ENCODE measurements at places on chromosomes 2 and 18.

- peak; percentile 62 for DNase-seq
Observed at GRCh38 chr2:96505231-96505889, at the start of gene NEURL3. Gene NEURL3 (minus strand): TSS chr2:96505357. CDS start chr2:96505286, 71 bp downstream.

- DNase-seq = no peak
Observed at GRCh38 chr2:119116411-119117295, 41.9 kb downstream of the C1QL2 start.

GRCh38 chr2:129428086-129428660 lies 551.3 kb upstream of the RAB6C start:
- no peak for DNase-seq

DNA sequence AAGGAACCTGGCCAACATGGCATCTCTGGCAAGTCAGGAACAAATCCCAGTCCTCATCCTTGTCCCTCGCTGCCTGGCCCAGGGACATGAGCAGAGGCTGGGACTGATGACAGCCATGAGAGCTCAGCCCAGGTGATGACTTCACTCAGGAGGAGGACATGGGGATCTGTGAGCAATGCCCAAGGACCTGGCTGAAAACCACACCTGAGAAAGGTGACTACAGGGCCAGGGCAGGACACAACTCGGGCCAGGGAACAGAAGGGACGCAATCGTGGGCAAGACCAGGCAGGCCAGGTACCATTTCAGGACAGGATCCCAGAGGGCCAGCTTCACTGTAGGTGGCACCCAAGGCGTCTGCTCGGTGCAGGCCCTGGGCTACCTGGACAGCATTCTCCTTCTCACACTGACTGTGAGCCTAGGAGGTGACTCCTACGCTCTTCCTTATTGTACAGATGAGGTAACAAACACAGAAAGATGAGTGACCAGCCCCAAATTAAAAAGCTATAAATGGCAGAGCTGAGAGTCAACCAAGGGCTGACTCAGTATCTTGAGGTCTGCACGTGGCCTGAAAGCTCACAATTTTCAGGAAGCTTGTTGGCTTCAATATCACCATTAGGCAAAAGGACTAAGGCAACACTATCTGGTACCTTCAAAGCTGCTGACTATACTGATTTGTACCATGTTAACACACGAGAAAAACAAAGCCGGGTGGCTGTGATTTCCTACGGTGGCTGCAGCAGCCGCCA lies 141.1 kb downstream of the EIPR1 start:
- no peak for DNase-seq

GRCh38 chr2:152171718-152172117 lies 3.8 kb downstream of the STAM2 start:
- no peak for DNase-seq

DNA sequence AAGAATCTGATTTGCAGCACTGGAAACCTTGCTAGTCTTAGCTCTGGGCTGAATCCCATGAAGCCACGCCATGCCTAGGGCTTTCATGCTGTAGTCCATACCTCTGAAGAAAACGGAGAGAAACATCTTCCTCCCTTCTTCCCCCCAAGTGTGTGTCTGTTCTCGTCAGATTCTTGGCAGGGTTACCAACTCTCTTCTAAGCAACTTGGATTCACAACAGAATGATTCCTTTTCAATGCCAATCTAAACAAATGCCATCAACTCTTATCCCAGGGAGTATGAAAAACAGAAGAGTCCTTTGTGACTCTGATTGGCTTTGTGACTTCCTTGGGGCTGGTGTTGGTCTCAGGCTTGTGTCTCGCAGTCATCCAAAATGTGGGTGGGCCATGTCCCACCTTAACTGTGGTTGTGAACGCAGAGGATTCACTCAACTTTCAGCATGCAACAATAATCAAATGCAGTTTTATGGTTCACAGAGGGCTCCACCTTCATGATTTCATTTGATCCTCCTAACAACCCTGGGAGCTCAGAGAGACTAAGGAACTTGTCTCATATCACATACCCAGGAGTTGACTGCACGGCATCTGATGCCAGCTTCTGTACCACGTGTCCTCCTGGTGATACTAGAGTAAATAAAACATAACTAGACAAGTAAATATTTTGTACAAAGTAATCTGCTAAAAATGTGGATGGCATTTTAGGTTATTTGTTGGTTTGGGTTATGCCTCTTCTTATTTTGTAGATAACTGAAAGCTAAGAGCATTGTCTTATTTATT lies 186.0 kb upstream of the TNP1 start:
- peak; percentile 38 for DNase-seq
